ENCODE measurements at places on chromosomes 2 and 18.

DNA sequence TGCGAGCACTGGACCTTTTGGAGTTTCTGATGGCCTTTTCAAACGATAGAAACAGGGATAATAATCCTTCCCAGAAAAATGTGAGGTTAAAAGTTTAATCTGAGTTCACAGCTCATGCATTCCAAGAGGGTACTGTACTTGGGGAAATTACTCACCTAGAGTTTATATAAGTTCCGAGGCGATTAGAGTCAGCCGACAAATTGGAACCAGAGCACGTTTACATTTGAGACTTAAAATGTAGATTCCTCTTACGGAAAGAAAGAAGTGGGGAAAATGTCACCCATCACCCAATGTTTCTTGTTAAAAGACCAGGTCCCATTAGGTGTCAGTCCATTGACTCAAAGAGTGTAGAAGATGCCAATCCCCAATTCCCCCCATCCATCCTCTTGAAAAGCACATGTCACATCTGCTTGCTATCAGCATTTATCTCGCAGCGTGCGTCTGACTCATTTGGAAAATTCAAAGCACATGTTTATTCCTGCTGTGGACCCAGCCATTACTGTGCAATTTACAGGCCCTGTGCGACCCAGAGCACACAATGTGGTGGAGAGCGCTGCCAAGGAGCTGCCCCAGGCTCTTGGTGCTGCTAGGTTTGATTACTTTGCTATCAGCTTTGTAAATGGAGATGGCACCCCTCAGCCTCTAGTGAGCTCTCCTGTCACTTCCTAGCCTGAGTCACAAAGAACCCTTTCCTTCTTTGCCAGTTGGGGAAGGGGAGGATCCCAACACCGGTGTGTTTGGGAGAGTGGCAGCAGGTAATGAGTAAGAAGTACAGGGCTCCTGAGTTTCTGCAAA is 104.8 kb downstream of the COLEC12 start:
- no peak for DNase-seq

GRCh38 chr2:101230541-101231001 is 22.1 kb upstream of the CNOT11 start:
- peak; percentile 23 for DNase-seq

- DNase-seq: no peak
These were observed 1399.6 kb upstream of the ZEB2 start for GRCh38 chr2:145919477-145919876.

GRCh38 chr18:43158381-43158780 is 42.9 kb upstream of the RIT2 start:
- DNase-seq: no peak

DNA sequence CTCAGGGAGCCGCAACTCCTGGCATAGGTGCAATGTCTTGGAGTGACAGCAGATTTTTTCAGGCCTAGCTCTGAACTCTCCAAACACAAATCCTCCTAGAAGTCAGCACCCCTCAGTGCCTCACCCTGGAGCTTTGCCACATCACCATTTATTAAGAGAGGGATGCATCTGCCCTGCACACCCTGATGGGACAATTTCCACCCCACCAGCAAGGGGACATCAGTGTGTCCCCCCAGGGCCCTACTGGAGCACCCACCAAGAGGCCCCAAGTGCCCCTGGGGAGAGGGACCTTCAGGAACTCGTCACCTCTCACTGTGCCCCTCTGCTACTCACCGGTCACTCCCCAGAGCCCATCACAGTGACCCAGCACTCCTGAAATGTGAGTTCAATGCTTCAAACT is 144.7 kb downstream of the NDUFA10 start:
- no peak for DNase-seq

DNA sequence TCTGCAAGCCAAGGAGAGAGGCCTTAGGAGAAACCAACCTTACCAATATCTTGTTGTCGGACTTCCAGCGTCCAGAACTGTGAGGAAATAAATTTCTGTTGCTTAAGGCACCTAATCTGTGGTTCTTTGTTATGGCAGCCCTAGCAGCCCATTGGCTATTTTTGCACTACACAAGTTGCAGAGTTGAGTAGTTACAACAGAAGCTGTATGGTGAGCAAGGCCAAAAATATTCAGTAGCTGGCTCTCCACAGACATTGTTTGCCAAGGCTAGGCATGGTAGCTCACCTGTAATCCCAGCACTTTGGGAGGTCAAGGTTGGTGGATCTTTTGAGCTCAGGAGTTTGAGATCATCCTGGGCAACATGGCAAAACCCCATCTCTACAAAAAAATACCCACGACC is 27.1 kb upstream of the SCYGR1 start:
- no peak for DNase-seq

GRCh38 chr2:52844701-52845423 is 922.7 kb upstream of the CHAC2 start:
- no peak for DNase-seq

DNA sequence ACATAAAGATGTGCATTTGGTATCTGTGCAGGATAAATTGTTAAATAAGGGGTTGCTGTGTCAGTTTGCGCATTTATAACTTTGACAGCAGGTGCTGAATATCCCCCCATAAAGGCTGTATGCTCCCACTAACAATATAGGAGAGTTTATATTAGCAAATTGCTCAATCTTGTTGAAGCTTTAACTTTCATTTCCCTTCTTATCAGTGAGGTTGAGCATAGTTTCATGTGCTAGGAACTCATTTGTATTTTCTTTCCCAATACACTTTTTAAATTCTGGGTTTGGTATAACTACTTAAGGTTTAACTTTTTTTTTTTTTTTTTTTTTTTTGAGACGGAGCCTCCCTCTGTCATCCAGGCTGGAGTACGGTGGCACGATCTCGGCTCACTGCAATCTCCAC is 89.0 kb downstream of the FAM117B start:
- DNase-seq: no peak
